ENCODE measurements at places on chromosomes 3 and 15.
A peak's percentile ranks its signal among the peaks of the same experiment; 100 is the strongest.

GRCh38 chr15:41660235-41661077 is at the start of gene MGA:
MGA (plus strand) TSS chr15:41660405.
- peak; percentile 78 for DNase-seq

DNA sequence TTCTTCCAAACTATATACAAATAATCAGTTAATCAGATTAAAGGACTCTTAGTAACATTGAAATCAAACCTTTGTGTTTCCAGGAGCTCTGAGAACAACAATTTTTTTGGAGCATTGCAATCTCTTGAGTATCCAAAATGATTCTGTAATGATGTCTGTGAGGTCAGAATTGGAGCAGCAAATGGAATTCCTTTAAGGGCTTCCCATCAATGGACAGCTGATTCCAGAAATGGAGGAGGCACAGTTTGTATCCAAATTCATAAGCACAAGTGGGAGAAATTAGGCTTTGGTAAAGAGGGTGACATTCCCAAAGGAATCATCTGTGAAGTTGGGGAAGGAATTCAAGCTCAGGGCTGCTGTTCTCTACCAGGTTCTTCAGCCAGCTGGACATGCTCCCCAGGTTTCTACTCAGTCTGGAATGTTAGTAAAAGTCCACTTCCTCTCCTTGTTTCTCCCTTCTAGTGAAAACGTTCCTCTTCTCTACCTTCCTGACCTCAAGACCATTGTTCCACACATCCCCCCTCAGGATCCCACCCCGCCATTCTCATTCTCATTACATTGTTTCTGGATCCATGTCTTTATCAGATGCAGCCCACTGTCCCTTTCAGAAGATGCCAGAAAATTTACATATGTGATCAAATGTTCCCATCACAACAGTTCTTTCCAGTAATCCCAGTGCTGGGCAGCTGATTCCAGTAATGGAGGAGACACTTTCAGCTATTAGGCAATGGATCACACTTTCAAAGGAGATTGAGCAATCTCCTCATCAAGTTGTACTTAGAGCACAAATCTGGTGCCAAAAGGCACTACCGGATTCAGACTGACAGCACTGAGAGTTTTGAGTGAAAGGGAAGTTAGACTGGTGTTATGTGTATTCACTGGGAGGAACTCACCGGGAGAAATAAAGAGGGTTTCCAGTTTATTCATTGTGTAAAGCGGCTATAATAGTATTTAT is 391.3 kb upstream of the TPRG1 start:
- DNase-seq, result peak; percentile 73

DNA sequence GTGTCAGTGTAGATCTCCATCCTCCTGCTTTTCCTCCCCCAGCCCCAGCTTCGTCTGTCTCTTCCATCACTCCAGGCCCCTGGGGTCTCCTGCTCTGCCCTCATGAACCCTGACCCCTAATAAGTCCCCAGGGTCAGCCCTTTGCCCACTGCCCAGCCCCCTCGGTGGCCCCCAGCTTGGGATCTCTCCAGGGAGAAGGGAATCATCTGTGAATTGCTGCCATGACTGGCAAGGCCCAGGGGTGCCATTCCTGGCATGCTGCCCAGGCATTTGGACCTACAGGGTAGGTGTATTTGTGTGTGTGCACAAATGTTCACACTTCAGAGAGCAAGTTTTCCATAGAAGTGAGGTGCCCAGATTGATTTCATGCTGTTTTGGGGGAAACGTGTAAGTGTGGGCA is 5.9 kb upstream of the TBC1D21 start:
- DNase-seq, result no peak

GRCh38 chr15:88695101-88695500 is 56.3 kb downstream of the ISG20 start:
- no peak for DNase-seq

DNA sequence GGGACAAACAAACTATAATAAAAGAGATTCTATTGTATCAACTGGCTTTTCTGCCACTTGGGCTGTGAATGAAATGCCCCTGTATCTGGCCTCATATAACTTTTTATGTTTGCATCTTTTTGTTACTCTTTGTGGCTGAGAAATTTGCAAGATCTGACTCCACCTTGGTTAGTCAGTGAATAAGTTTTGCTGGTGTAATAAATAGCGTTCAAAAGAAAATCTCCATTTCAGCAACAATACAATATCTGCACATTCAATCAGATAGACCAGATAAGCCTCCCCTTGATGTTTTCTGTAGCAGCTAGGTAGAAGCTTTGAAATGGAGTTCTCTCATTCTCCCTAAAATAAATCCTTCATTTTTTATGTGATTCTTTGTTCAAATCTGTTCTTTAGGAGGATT is 12.0 kb downstream of the TRAT1 start:
- no peak for DNase-seq

- DNase-seq, result no peak
Observed at GRCh38 chr3:95460274-95460673, 1354.1 kb upstream of the EPHA6 start.

- DNase-seq, result no peak
Observed at GRCh38 chr15:96184297-96184696, 146.2 kb upstream of the NR2F2 start.

GRCh38 chr3:133181392-133182150 is 143.4 kb downstream of the TMEM108 start:
- DNase-seq, result no peak

DNA sequence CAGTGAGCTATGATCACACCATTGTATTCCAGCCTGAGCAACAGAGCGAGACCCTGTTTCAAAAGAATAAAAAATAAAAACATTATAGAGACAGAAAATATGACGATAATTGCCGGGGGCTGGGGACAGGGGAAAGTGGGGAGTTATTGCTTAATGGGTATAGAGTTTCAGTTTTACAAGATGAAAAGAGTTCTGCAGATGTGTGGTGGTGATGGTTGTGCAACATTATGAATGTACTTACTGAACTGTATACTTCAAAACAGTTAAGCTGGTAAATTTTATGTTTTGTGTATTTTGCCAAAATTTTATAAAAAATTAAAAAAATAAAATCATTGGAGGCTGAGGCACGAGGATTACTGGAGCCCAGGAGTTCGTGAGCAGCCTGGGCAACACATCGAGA is 24.8 kb upstream of the ZNF774 start:
- no peak for DNase-seq

- DNase-seq, result no peak
Observed at GRCh38 chr15:37599156-37599555, 335.3 kb upstream of the TMCO5A start.

DNA sequence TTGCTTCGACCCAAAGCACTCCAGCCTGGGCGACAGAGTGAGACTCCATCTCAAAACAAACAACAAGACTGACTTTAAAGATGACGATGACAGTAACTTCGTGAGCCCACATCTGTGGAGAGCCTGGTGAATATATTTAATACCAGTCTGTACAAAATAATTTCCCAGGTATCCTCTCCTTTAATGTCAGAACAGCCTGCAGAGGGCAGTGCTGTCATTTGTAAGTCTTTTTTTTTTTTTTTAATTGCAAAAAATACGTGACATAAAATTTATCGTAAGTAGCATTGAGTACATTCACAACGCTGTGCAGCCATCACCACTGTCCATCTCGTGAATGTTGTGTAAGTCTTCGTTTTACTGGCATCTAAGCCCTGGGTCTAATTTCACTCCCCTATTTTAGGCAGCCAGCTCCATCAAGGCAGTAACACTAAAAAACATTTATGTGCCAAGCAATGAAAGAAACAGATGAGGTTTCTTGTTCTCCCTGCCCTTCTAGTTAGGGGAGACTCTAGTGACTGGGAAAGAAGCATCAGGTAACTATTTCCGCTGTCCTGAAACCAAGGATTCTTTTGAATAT is 1.4 kb downstream of the HTD2 start:
- DNase-seq, result peak; percentile 29

- no peak for DNase-seq
Observed at GRCh38 chr3:5002174-5002870, 23.1 kb downstream of the BHLHE40 start.

DNA sequence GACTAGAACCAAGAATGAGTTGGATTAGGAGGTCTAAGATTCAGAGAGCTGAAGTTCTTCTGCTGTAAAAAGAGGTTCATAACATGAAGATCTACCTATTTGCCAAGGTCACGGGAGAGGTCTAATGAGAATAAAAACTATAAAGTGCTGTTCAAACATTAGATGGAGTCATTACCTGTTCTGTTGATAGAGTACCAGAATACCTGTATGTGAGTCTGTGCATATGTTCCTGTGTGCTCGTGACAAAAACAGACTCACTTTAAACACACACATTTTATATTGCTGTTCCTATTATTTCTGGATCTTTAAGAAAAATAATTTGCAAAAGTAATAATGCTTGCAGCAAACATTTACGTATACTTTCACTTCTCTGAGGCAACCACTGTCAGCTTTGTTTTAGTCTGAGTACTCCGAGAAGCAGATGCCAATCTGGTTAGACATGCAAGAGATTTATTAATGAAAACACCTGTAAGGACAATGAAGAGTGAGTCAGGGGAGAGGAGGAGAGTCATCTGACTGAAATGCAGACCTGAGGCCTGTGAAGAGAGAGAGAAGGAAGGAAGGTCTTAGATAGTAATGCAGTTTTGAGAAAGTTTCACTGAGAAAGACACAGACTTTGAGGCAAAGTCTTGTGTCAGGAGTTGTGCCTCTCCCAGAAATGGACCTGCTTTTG is 221.2 kb downstream of the SQOR start:
- DNase-seq, result no peak

GRCh38 chr3:78844307-78844706 is 923.5 kb downstream of the ROBO1 start:
- no peak for DNase-seq

DNA sequence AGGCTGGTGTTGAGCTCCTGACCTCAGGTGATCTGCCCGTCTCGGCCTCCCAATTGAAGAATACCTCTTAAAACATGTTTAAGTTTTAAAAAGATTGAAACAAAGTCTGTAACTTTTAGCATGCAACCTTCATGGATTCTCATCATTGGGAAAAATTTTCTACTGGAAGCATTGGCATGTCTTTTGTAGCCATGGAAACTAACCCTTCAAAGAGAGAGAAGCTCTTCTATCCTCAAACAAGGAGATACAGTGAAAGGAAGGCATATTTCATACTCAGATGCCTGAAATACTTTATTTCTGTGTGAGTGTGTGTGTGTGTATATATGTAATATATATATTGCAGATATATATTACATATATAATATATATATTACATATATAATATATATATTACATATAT is 154.9 kb downstream of the CHDH start:
- no peak for DNase-seq

DNA sequence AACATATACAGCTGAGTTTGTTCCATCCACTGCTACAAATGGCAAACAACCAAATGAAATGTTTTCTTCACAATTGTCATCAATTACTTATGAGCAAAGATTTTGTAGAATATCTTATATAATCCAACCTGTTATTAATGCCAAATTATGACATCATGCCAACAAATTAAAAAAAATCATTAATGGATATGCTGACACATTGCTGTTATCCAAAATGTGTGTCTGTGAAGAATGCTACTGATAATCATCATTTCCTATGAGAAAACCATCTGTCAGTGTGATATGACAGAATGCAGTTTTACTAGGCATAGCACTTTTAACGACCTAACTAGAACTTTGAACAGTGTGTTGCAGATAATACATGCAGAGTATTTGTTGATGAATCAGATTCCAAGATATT is 556.5 kb upstream of the KCNMB2 start:
- no peak for DNase-seq

- DNase-seq, result no peak
Observed at GRCh38 chr3:132569580-132569979, 27.5 kb upstream of the ACKR4 start.

DNA sequence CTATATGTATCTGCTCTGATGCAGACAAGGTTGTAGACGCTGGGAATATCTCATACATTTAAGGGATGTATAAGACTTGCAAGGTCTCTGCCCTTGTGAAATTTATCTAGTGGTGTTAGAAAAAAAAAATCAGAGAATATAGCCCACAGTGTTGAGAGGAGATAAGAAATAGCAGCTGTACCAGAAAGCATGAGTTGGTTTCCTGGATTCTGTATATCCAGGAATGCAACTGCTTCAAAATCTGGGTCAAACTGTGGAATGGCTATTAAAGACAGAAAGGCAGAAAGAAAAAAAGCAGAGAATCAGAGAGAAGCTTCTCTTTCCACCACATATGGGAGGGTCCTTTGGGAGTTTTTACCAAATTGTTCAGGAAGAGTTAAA is 1.5 kb upstream of the TMEM212 start:
- DNase-seq, result no peak

GRCh38 chr3:46655271-46655670 is 38.2 kb downstream of the ALS2CL start:
- no peak for DNase-seq

DNA sequence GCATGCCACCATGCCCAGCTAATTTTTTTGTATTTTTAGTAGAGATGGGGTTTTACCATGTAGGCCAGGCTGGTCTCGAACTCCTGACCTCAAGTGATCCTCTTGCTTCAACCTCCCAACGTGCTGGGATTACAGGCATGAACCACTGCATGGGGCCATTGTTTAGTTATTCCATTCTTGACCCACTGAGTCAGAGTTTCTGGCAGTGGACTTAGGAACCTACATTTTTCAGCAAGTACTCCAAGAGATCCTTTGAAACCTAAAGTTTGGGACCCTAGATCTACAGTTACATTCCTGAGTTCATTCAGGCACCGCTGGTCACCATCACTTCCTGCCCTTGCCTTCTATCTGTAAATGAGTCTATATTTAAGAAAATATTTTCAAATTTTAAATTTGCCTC is 1.4 kb upstream of the TNFSF10 start:
- DNase-seq, result no peak

- DNase-seq, result peak; percentile 4
Observed at GRCh38 chr3:53850895-53851294, 4.5 kb downstream of the IL17RB start.

Measured in skeletal muscle cell (primary cell).